ENCODE measurements at places on chromosomes 7 and 10.

- no peak for DNase-seq
Observed at GRCh38 chr7:45196374-45196773, 38.8 kb downstream of the RAMP3 start.

- DNase-seq: no peak
Observed at GRCh38 chr7:129493555-129493954, 8.8 kb upstream of the SMKR1 start.

DNA sequence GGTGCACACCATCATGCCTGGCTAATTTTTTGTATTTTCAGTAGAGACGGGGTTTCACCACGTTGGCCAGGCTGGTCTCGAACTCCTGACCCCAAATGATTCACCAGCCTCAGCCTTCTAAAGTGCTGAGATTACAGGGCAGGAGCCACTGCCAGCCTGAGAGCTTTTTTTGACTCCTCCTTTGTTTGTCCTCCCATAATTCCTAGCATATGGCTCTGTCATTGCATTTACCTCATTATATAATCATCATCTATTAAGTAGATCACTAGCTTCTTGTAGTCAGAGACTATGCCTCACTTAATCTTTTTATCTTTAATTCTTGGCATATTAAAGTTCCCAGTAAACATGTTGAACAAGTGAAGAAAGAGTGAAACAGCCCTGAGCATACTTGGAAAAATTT lies 82.1 kb downstream of the CPEB3 start:
- DNase-seq: no peak

DNA sequence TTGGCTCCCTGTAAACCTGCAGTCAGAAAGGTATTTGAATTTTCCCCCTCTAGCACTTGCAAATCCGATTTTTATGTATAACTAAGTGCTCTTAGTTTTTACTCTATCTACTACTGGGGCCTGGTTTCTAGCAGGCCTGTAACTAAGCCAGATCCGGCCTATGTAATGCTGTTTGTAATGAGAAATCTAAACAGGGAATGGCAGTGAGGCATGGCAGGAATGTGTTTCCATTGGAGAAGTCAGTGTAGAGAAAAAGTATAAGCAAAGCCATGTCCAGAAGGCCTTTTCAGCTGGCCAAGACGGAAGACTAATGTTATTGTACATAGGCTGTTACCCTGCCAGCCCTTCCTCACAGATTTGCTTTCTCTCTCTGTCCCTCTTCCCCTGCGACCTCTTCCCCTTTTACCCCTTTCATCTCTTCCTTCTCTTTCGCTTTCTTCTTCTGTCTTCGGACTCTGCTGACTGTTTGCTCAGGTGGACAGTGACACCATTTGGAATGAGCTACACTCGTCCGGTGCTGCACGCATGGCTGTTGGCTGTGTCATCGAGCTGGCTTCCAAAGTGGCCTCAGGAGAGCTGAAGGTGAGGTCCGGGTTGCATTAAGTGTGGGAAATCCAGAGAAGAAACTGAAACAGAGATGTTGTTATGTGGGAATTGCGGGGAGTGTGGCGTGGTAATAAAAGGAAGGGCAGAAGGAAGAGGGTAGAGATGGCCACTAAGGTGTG lies 297.5 kb downstream of the HDAC9 start:
- DNase-seq: no peak

- no peak for DNase-seq
Observed at GRCh38 chr10:94281654-94282053, 81.1 kb downstream of the NOC3L start.

DNA sequence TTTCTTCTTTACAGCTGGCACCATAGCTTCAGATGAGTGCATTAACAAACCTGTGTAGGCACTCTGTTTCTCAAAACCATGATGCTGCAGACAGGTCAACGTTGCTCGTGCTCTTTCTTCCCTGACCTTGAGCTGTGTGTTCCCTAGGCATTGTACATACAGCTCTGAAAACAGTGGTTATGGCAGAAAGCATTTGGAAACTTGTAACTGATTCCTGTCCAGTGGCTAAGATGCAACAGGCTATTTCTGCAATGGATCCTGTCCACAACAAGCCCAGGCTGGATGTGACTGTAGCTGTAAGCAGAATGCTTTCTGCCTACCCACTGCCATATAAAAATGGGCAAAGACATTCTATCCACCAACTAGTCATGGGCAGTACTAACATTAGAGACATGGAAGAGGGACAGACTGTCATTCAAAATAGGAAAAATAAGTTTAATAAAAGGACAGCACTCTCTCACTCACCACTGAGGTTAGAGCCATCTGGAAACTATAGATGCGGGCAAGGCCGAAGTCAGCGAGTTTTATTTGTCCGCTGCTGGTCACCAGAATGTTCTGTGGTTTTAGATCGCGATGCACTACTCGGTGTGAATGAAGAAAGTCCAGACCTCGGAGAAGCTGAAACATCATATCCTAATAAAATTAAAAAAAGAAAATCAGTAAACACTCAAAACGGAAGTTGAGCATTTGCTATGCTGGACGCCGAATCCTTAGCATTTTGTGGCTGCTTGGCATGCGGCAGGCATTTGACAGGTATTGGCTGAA lies 111.0 kb downstream of the CDK6 start:
- no peak for DNase-seq

DNA sequence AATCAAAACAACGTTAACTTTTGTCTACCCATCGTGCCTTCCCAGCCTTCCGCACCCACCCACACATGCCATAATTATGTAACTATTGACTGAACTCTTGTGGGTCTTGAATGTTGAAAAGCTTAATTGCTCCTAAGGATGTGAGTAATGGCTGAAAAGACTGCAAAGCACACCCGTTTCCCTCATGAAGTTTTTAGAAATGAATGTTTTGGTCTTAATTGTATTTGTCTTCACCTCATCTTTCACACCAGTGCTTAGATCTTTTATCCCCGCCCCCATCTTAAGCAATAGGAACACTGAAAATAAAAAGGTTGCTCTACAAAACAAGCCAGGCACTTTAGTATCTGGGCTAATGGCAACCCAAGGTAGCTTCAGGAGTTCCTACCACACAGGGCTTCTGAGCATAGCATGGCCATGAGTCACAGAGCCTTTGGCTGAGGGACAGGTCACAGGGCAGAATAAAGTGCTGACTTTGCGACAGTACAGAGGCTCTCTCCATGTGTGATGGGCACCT lies 690.5 kb downstream of the PARD3 start:
- DNase-seq: no peak

- DNase-seq: no peak
Observed at GRCh38 chr7:152513861-152514770, 78.3 kb upstream of the KMT2C start.

DNA sequence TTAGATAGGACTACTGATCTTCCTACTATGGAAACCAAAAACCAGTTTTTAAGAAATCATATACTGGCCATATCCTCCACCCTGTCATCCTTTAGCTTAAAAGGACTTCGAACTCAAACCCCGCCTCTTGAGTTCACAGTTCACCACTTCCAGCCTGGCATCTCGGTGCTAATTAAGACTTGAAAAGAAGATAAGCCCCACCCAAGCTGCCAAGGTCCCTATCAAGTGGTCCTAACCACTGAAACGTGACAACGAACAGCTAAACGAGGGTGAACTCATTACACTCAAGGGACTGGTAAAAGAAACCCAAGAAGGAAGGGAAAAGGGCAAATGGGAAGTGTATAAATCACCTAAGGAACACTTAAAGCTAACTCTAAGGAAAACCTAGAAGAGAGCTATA lies 16.1 kb downstream of the COL17A1 start:
- no peak for DNase-seq

GRCh38 chr10:109019001-109019424 lies 904.3 kb downstream of the XPNPEP1 start:
- no peak for DNase-seq

DNA sequence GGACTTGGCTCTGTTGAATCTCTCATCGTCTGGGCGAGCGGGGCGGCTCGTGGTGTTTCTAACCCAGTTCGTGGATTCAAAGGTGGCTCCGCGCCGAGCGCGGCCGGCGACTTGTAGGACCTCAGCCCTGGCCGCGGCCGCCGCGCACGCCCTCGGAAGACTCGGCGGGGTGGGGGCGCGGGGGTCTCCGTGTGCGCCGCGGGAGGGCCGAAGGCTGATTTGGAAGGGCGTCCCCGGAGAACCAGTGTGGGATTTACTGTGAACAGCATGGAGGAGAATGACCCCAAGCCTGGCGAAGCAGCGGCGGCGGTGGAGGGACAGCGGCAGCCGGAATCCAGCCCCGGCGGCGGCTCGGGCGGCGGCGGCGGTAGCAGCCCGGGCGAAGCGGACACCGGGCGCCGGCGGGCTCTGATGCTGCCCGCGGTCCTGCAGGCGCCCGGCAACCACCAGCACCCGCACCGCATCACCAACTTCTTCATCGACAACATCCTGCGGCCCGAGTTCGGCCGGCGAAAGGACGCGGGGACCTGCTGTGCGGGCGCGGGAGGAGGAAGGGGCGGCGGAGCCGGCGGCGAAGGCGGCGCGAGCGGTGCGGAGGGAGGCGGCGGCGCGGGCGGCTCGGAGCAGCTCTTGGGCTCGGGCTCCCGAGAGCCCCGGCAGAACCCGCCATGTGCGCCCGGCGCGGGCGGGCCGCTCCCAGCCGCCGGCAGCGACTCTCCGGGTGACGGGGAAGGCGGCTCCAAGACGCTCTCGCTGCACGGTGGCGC lies at the start of gene EN2:
Gene EN2, plus strand, starts transcription at position 19 of the 767 bp plus-strand sequence. Its CDS starts 249 bp downstream, at position 268.
- DNase-seq: no peak

- no peak for DNase-seq
Observed at GRCh38 chr7:132292803-132293202, 283.5 kb downstream of the PLXNA4 start.

- DNase-seq: no peak
Observed at GRCh38 chr10:121237718-121238117, 360.5 kb downstream of the FGFR2 start.

GRCh38 chr7:150756858-150757257 lies 19.6 kb downstream of the GIMAP5 start:
- no peak for DNase-seq

GRCh38 chr7:57364933-57365710 lies 84.9 kb upstream of the ZNF716 start:
- DNase-seq: no peak

- no peak for DNase-seq
Observed at GRCh38 chr10:86267286-86268195, 99.1 kb downstream of the GRID1 start.

GRCh38 chr10:9869606-9870176 lies 1148.0 kb upstream of the CELF2 start:
- no peak for DNase-seq

GRCh38 chr10:3074145-3074665 lies 6.9 kb downstream of the PFKP start:
- DNase-seq: no peak

GRCh38 chr10:71033396-71033980 lies 145.1 kb upstream of the PCBD1 start:
- no peak for DNase-seq

- no peak for DNase-seq
Observed at GRCh38 chr10:48364659-48365405, 58.4 kb downstream of the MAPK8 start.

DNA sequence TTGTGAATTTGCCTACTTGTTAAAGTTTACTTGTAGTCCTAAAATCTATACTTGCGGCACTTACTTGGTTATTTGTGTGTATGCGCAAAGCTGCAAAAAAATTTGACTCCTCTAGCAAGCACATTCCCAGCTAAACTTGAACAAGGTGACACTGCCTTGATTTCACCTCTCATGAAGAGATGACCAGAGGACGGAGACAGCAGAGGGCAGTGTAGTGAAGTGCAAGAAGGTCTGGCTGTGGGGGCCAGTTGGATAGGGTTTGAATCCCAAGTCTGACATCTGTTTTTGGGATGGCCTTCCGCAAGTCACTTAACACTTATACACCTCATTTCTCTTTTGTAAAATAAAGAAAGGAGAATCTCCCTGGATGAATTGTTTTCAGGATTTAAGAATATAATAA lies 15.7 kb downstream of the SLK start:
- no peak for DNase-seq

- no peak for DNase-seq
Observed at GRCh38 chr7:92647011-92647625, 56.9 kb upstream of the FAM133B start.

All from activated T-cell treated with anti-CD3 and anti-CD28 coated beads for 1 hour (primary cell).